Activated CD8-positive, alpha-beta memory T cell treated with anti-CD3 and anti-CD28 coated beads for 1 hour (primary cell): ENCODE measurements at places on chromosomes 2 and 18.

DNA sequence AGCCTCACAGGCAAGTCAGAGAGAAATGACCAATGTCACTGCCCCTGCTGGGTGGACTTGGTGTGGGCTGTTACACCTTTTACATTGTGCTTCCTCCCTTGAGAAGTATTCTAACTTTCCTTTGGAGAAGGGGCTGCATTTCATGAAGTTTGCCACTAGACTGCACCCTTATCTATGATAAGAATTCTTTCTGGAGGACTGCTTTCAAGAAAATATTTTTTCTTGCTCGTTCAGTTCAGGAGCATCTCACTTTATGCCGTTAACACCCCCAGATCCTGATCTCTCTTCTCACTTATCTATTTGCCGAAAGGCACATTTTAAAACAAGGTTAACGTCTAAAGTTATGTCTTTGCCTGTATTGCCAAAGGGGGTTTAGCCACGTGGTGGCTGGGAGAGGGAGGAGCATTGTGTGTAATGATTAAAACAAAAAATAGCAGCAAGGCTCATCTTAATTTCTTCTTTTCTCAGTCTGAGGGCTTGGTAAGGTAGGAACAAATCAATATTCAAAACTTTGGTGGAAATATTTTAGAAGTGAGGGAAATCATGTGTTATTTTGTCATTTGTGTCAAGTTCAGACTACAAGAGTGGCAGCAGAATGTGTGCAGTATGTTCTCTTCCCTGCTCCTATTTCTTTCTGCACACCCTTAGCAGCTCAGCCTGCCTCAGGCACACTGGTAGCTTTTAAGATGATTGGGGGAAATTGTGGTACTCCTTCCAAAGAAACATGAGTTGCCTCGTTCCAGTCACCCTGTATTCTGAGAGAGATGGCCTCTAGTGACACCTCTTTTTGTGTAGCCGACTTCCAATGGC, 1.6 kb upstream of the IGFBP5 start:
- no peak for DNase-seq

DNA sequence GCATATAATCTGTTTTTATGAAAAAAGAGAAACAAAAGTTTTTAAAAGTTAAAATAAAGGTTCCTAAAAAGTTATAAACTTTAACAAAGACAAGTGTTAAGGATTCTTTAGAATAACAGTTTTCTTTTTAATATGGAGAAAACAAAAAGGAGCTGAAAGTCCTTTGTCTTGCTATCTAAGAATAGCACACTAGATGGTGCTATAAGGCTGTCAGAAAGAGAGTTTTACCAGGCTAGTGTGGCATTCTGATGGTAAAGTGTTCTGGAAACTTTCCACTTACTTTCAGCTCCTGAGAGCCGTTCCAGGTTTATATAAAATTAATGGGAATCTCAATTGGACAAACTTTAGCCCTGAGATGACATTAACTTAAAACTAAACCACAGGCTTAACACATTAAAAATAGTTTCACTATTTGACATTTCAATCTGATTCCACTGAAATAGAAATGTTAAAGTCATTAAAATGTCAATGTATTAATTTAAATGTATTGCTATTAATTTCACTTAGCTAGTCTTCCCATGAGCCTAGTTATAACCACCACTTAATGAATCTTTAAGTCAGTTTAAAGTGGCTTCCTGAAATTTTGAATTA, 3.7 kb downstream of the FBXO48 start:
- DNase-seq: no peak

DNA sequence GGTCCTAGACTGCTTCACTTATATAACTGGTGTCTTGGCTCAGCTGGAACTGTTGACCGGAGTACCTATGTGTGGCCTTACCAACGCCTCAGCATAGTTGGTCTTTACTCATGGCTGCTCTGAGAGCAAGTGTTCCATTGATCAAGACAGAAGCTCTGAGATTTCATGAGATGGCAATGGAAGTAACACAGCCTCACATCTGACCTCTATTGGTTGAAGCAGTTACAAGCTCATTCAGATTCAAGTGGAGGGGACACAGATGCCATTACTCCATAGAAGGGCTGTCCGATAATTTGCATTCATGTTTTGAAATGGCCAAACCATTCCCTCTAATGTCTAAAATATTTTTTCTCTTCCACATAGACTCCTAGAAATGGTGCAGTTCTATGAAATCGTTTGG, 46.4 kb upstream of the STK39 start:
- no peak for DNase-seq

DNA sequence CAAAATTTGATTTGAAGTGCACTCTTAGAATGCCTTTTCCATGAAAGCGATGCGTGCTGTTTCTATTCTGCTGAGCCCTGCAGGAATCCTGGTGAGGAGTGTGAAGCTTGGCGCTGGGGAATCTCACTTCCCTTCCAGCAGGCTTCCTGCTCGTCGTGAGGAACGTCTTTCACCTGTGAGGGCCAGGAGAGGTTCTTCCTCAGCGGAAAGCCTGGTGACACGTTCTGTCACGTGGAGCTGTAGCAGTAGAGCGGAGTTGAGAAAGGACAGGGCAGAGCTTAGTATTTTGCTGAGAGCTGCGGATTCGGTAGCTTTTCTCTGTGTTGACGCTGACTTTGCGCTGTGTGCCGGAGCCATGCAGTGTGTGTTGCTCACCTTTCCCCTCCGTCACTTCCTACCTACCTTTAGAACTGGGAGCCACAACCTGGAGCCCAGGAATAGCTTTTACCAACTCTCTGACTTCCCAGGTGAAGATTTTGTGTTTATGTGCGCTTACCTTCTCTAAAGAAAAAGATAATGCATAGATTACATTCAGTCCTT, 294.8 kb downstream of the PTGR3 start:
- no peak for DNase-seq

- no peak for DNase-seq
Observed at GRCh38 chr2:62348700-62349099, 152.8 kb downstream of the B3GNT2 start.

GRCh38 chr2:182977463-182977862, 60.8 kb downstream of the NCKAP1 start:
- DNase-seq: no peak

DNA sequence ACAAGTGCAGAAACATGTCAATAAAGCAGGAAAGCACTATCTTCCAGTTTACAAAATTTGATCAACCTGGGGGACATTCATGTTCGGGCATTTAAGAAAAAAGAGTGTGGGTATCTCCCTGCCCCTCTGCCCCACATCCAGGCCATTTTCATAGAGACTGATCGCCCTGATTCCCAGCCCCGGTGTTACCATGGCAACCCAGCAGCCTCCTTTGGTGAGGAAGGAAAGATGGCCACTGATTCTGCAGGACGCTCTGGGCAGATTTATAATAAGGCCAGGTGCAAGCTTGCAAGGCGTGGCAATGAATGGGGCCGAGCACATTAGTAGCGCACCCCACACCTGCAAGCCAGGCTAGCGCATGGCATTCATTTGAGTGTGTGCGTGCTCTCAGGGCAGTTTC, 36.7 kb upstream of the ARL4C start:
- DNase-seq: no peak

DNA sequence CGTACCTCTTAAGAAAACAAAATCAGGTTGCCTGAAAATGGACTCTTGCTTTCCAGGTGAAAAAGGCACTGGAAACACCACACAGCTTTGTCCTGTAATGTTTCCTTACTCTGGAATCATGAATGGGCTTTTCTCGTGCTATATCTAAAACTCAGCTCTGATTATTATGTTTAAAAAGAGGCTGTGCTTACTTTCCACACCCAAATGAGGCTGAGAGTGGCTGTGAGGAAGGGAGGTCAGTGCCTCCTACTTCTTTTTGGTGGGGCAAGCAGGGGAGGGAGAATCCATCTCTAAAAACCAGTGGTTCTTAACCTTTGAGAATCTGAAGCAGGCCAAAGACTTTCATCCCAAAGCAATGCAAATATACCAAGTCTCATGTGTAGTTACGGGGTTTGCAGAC, 148.6 kb downstream of the FAM210A start:
- DNase-seq: no peak

- no peak for DNase-seq
Observed at GRCh38 chr2:179354739-179355537, 90.3 kb upstream of the SESTD1 start.

GRCh38 chr18:66682855-66683322, 79.0 kb upstream of the CDH19 start:
- DNase-seq: no peak

GRCh38 chr2:5007596-5007995, 684.6 kb upstream of the SOX11 start:
- DNase-seq: no peak

DNA sequence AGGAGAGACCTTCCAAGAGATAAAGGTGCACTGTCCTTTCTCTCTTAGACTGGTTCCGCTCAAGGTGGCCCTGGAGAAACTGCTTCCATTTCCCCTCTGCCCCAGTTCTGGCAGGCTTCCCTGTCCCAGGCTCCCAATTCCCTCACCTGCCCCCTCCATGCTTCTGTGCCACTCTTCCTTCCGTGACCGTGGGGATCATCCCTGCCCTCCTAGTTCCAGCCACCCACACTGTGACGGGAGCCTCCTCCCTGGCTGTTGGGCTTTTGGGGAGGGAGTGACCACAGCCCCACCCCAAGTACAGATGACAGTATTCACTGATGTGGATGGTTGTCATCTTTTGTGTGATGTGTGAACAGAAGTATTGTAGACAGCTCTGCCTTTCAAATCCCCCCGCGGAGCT, 2.8 kb downstream of the IMPA2 start:
- DNase-seq: no peak

DNA sequence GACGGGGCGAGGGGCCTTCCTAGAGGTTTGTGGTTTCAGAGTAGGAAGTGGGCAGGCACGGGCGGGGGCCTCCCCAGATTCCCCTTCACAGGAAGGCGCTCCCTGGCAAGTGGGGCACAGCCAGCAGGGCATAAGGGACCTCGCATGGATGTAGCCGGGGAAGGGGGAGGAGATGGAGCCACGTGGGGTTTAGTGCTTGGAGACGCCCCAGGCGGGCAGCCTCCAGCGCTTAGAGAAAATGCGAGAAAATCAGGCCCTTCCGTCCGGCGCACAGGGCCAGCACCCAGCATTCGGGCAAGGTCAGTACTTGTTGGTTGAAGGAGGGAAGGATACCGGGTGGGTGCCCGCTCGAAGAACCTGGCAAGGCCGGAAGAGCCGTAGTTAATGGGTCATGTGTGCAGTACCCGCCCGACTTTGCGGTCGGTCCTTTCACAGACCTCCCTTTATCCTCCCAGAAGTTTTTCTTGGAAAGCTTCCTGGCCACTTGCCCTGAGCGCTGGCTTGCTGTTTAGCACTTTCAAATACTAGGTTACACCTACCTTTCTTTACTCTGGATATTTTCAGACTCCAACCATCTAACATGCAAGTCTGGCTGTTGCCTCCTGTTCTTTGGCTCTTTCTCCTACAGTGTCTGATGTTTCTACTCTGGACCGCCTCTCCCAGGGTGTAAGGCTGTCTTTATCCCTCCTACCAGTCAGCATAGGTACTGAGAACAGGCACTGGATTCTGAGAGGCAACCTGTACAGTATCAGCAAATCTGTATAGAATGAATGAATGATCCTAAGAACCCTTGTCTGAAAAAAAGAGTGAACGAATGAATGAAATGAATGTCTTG, 78.1 kb downstream of the CIB4 start:
- no peak for DNase-seq

DNA sequence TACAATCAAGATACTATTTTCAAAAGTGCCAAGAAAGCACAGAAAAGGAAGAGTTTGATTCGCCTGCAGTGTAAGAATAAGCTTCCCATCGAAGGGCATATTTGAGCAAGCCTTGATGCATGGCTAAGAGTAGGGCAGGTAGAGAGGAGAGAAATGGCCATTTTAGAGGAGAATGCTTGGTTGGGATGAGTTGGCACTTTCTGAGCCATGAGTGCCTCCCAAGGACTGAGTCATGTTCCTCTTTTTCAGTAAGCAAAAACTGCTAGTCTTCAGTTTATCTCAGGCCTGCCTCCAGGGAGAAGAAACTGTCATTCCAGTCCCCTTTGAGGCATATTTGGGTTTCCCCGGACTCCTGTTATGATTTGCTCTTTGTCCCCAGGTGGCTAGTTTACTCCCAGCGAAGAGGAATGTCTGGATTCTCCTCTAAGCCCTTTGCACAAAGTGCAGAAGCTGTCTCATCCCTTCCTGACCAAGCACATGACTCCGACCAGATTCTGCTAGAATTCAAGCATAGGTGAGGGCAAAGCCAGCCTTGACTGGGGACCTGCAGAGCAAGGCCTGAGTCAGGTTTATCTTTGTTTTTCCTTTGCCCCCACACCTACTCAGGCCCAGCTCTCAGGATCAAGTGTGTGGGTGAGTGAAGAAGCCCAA, 115.2 kb downstream of the TTC32 start:
- no peak for DNase-seq

- DNase-seq: no peak
Observed at GRCh38 chr2:32532961-32533360, 94.9 kb upstream of the TTC27 start.

DNA sequence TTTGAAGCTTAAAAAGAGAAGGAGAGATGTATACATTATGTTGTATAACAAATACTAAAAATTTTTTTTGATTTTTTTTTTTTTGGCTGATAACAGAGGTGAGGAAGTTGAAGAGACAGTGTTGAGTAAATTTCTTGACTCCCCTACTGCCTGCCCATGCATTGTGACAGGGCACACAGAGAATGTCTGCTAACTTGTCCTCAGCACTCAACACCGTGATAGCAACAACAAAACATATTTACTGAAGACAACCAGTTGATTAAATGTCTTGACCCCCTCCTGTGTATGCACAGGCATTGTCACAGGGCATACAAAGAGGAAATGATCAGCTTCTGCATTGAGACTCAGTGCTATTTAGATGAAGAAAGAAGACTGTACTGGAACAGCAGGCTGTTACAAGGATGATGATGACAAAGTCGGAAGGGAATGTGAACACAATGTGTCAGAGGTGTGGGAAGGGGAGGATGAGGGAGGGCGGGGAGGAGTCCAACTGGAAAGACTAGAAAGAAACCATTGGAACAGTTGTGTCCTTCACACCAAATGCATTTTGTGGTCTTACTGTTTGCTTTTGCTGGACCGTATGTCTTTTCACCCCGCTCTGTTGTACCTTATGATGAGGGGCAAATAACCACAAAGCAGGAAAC, 89.5 kb downstream of the CERS6 start:
- DNase-seq: no peak
